Stimulated activated naive CD4-positive, alpha-beta T cell treated with Interleukin-2 at 50 U/mL for 16 hours (primary cell): ENCODE measurements at places on chromosomes 7 and 10.

- no peak for DNase-seq
Observed at GRCh38 chr10:30062090-30062489, 2.7 kb upstream of the JCAD start.

DNA sequence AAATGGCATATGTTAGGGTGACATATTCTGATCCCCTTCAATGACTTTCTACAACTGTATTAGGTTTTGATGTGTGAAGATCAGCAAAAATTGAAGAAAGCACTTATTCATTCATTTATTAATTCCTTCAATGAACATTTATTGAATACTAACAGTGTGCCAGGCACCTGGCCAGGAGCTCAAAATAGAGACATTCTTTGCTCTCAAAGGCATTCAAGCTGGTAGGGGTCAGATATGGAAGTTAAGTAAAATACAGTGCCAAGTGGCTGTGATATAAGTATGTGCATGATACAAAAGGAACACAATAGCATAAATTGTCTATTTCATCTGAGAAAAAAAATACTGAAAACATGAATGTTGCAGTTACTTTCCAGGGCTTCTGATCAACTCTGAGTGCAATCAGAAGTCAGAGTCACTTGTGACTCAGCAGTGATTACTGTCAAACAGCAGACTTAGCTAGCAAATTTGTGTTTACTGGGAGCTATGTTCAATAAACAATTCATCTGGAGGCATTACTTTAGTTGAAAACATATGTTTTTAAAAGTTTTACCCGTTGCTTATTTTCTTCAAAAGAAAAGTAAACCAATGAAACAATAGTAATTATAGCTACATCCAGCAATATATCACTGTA, 60.4 kb upstream of the CACNB2 start:
- DNase-seq = no peak

- DNase-seq = no peak
Observed at GRCh38 chr10:110684800-110685446, 40.8 kb downstream of the RBM20 start.

DNA sequence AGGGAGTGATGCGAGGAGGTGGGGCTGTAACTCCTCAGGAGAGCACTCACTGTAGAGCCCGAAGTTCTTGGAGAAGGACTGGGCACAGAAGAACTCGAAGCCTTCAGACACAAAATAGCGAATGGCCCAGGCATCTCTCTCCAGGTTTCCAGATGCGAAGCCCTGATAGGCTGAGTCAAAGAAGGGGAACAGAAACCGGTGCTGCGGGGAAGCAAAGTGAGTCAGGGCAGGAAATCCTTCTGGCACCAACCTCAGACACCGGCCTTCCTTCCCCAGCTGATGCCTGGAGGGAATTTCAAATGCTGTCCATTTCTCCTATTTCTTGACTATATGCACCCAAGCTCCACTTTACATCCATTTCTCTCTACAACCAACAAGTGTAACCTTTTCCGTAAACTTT, 26.8 kb downstream of the GOT1 start:
- DNase-seq = no peak

DNA sequence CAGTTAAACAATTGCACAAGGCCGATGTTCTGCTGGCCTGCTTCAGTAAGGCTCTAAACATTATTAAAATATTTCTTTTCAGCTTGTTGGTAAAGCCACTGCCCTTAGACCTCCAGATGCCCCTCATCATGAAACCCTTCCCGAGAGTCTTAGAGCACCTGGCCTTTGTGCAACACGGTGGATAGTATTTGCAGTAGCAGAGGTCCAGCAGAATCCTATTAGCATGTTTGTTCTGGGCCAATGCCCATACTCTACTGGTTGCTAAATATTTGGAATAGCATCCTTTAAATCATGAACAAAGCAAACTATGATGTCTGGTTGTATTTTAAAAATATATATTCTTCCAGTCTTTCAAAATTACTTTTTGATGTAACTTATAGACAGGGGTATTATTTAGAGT, 584.6 kb downstream of the CNTNAP2 start:
- DNase-seq = no peak

GRCh38 chr10:30827531-30828120, 198.1 kb upstream of the LYZL2 start:
- no peak for DNase-seq

- no peak for DNase-seq
Observed at GRCh38 chr10:130459851-130460490, 323.8 kb downstream of the GLRX3 start.

GRCh38 chr7:66069732-66070131, 5.9 kb upstream of the ASL start:
- DNase-seq = no peak

DNA sequence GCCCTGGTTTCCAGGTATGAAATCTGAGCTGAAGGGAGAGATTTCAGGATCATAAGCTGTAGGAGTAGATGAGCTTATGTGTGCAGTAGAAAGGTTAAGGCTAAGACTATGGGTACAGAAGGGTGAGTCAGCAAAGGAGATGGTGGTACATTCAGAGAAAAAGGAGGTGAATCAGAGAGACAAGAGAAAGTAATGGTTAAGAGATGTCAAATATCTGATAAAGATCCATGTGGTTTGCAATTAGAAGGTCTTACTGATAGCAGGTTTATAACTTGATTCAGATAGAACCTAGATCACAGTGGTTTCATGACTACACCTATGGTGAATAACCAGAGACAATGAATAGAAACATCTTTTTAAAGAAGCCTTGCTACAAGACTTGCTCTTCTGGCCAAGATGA, 4.5 kb upstream of the NPY start:
- DNase-seq = no peak

GRCh38 chr7:32496052-32496813, 944 bp downstream of the AVL9 start:
- no peak for DNase-seq

- DNase-seq = no peak
Observed at GRCh38 chr10:88063861-88064557, 200.6 kb downstream of the PTEN start.

GRCh38 chr10:13810568-13810967, 223.8 kb downstream of the PRPF18 start:
- no peak for DNase-seq

- no peak for DNase-seq
Observed at GRCh38 chr7:6277476-6277875, 5.1 kb upstream of the CYTH3 start.

DNA sequence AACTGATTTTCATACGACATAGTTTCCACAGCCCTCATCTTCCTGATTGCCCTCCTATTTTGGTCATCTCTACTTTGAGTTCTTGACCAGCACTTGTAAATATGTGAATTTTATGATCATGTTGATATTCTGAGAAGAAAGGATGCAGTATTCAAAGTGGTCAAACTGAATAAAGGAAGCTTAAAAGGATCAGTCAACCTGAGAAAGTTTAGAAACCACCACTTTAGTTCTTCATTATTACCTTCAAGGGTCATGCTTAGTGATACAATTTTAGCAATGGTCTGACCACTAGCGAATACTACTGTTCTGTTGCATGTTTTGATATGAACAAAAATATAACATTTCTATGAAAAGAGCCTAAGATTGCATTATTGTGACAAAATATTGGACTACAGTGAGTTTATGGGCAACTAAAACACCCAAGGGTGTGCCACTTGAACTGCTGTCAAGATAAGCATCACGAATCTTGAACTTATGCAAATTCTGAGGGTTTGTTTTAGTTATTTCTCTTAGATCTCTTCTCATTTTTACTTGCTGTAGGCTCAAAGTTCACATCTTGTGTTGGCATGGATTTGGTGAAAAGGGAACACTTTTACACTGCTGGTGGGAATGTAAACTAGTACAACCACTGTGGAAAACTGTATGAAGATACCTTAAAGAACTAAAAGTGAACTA, 247.7 kb downstream of the IPMK start:
- DNase-seq = no peak
